ENCODE measurements at places on chromosomes 4 and X. TPM values are rescaled to one million over a fixed set of nuclear protein-coding genes. Genes with fewer than 3 reads are reported as not detected.

GRCh38 chr4:56649445-56650261 lies 31.4 kb downstream of the HOPX start:
- DNase-seq, result no peak

GRCh38 chr4:108094923-108095482 lies 73.7 kb downstream of the LEF1 start:
- DNase-seq, result no peak

- DNase-seq, result no peak
These were observed 45.6 kb upstream of the GPR78 start for GRCh38 chr4:8534611-8535010.

OTC gene
- 4.2 TPM for total RNA-seq

- no peak for DNase-seq
These were observed 35.4 kb upstream of the CENPU start for GRCh38 chr4:184769141-184769765.

GRCh38 chr4:22483551-22483981 lies 32.3 kb downstream of the ADGRA3 start:
- DNase-seq, result no peak

DNA sequence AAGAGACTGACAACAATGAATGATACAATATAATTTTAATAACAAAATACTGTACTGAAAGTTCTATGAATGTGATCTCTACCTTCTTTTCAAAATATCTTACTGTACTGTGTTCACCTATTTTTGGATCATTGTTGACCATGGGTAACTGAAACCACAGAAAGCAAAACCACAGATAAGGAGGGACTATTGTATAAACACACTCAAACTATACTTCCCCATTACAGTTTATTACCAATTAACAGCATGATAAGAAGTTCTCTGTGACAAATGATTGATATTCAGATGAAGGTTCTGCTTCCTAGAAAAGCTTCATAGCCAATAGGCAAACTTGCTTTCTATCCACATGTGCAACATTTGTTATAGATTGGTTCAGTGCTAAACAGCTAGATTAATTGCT lies 50.1 kb downstream of the GABRG1 start:
- no peak for DNase-seq

DNA sequence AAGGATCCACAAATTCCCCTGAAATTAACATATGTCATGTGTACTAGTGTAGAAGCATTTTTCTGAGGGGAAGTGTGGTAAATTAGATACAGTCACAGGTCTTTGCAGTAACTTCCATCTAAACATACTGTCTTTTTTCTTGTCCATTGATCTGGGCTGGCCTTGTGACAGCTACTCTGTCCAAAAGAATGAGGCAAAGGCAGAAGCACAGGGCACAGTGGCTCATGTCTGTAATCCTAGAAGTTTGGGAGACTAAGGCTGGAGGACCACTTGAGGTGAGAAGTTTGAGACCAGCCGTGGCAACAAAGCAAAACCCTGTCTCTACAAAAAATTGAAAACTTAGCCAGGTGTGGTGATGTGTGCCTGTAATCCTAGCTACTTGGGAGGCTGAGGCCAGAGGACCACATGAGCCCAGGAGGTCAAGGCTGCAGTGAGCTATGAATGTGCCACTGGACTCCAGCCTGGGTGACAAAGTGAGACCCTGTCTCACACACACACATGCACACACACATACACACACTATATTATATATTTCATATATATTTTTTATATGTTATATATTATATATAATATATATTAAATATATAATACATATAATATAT lies 47.6 kb downstream of the HAND2 start:
- no peak for DNase-seq

P2RY8 gene
- total RNA-seq, result not detected

DNA sequence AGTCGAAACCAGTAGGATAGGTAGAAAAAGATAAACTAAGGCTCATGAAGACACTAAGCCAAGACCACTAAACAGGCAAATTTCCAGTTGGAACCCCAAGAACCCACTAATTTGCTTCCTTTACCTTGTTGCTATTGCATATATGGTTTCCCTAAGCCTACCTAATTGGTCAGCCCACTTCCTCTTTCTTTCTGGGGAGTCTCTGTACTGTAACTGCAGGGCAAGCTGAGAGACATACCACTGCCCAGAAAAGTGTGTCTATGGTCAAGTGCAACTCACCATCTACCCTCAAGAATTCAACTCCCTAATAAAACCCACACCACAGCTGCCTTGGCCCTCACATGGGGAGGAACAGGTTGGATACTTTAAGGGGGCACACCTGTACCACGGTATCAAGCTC lies 28.6 kb downstream of the IDS start:
- DNase-seq, result no peak

DNA sequence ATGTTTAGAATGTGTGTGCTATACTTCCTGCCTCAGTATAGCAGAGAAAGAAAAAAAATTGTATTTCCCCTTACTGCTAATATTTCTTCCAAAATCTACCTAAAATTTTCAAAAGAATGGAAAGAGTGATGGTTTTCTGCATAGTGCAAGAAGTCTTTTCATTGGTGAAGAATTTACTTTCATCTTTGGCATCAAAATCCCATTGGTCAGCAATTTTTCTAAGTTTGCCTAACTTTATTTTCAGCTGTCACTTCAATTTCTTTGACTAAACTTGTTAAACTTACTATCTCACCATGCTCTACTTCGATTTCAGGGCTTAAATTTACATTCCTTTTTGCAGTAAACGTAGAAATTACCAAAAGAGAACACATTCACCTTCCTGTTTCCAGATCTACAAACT lies 44.5 kb upstream of the MAGEB2 start:
- no peak for DNase-seq

DNA sequence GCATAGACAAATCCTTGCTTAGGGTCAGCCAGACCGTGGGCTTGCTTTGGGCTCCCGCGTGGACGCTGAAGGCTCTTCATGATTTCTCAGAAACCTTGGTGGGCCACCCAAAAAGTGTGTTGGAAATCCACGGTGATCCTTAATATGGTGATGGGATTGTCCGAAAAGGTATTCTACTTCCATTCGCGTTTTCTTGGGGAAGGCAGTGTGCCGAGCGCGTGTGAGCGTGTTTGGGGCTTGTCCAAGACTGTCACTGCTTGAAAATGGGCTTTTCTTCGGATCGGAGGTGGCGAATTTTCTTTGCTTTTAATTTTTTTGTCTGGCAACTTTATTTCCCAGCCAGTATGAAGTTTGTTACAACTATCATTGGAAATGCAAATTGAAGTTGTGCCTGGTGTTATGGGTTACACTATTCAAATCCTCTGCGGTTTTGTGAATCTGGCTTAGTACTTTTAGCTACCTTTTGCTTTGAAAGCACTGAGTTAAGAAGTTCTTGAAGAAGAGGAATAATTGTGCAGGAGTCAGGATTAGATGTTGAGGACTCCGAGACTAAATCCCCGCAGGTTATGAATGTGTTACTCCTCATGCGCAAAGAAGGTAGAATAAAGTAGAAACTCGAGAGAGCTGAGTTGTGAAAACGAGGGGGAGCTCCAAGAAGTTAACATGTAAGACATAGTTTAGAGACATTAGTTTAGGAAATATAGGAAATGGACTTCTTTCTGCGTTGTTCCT lies 3.2 kb downstream of the SPRY1 start:
- no peak for DNase-seq

- no peak for DNase-seq
These were observed 189.2 kb downstream of the PPP3CA start for GRCh38 chr4:101158134-101158482.

GRCh38 chr4:84480082-84480481 lies 19.0 kb downstream of the NKX6-1 start:
- DNase-seq, result no peak

DNA sequence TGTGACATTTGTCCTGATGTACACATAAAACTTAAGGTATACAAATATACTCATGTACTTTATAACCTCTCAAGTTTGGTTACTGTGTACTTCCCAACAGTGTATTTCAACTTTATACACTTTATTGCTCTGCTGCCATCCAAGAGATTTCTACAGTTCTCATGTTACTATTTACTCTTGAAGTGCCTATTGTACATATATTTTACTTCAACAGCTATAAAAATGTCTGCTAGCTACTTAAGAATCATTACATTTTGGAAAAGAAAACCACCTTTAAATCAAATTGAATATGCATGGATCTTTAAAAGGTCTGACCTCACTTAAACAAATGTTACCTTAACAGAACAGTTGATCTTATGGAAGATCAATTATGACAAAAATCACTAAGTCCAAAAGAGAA lies 1056.4 kb downstream of the ADGRL3 start:
- DNase-seq, result no peak

Measured in uterus (tissue), 4 donors.